ENCODE measurements at places on chromosomes 11 and 22.

DNA sequence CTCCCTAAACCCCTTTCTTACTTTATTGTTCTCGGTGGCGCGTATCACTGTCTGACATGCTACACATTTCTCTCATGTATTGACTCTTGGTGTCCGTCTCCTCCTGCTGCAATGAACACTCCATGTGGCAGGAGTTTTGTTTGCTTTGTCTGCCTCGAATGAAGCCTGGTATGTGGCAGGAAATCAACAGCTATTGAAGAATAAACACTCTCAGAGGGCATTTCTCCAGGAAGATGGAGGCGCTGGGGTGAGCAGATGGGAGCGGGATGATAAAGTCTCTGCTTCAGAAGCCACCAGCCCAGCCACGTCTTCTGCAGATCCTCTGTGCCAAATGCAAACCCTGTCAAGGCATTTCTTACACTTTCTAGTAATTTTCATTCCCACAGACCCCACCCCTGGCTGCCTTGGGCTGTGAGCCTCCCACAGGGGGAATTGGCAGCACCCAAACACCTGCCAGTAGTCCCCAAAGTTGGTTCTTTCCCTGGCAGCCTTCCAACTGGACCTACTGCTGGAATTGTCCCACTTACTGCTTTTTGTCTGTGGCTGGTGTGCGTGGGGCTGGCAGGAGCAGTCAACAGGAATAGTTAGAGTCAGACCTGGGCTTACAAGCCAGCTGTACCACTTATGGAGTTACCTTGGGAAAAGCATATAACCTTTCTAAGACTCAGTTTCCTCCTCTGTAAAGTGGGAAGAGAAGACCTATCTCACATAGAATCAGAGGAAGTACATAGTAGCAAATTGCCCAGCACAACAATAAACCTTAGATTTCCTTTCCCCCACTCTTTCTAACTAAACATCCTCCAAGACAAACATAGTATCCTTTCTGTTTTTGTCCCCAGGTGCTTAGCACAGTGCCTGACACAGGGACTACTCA lies 13.3 kb upstream of the IL10RA start:
- no peak for DNase-seq

DNA sequence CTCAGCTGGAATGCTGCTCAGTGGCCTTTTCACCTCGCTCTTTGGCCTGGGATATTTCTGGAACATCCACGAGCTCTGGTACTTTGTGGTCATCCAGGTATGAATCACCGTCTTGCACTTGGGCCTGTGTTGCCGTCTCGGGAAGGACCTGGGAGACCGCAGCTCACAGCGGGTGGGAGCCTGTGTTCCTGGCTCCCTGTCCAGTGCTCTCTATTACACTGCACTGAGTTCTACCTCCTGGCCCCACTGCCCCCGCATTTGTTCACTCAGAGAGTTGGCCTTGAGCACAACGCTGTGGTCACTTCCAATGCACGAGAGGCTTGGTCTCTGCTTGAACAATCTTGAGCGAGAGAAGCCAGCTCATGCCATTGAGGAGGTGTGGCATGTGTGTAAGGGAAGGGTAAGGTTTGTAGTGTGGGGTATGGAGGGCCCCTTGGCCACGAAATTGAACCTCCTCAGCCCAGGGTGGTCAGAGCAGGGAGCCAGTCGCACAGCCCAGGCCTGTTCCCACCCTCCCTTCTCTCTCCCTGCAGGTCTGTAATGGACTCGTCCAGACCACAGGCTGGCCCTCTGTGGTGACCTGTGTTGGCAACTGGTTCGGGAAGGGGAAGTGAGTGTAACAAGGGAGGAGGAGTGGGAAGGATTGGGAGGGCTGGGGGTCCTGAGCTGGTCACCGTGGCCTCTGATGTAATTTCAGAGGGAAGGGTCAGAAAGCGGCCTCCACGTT lies 16.2 kb downstream of the SLC37A2 start:
- DNase-seq, result no peak

- DNase-seq, result no peak
Measured at GRCh38 chr11:7642747-7643146, 30.6 kb downstream of the CYB5R2 start.

GRCh38 chr11:122107566-122107965 lies 8.4 kb downstream of the BLID start:
- DNase-seq, result no peak

- DNase-seq, result no peak
Measured at GRCh38 chr11:92393218-92393617, 168.6 kb downstream of the FAT3 start.

- peak; percentile 77 for DNase-seq
Measured at GRCh38 chr22:39446239-39446721, 10.5 kb upstream of the MGAT3 start.

DNA sequence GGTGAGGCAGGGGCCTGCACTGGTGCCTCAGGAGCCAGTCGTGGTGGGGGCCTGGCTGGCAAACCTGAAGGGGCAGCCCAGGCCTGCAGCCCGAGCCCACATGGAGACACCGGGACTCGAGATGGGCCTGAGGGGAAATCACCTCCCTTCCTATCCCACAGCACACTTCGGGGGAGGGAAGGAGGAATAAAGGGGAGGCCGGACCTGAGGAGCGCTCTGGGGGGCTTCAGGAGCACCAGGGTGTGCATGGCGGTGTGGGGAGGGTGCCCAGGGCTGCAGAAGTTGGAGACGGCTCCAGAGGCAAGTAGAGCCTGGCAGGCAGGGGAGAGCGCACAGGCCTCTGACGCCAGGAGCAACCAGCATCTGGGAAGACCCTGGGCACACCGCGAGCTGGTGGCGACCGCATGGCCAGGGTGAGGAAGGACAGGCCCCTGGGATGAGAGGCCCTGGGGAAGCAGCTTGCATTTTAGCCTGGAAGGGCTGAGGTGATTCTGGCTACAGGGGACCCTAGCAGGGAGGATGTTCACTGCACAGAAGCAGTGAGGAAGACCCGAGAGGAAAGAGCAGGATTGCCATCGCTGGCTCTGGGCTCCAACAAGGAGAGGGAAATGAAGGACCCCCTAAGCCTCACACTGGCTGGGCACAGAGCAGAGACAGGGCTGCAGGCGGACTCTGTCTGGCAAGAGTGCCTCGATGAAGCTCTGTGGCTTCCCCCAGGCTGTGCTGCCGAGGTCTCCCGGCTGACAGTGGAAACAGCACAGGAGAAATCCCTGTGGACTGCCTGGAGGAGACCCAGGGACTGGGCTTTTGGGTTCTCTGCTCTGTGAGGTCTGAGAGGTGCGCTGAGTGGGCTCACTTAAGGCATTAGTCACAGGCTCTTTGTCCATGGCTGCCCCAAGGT lies 457.7 kb downstream of the BRD1 start:
- no peak for DNase-seq

DNA sequence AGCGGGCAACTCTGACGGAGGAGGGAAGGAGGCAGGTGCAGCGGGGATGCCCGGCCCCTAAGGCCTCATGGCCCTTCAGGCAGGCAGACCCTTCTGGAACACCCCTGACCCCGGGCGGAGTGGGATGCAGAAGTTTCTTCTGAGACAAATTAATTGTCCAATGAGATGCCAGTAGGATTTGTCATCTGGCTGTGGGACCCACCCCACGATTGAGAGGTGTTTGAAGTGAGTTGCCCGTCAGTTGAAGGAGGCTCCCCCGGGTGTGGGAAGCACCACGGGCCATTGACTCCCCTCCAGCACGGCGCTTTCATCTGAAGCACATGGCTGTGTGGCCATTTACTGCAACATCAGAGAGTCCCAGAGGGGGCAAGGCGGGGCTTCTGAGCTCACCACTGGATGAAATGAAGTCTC lies 527.8 kb downstream of the BRD1 start:
- no peak for DNase-seq

- DNase-seq, result peak; percentile 12
Measured at GRCh38 chr22:47202819-47203553, 440.5 kb downstream of the TBC1D22A start.

DNA sequence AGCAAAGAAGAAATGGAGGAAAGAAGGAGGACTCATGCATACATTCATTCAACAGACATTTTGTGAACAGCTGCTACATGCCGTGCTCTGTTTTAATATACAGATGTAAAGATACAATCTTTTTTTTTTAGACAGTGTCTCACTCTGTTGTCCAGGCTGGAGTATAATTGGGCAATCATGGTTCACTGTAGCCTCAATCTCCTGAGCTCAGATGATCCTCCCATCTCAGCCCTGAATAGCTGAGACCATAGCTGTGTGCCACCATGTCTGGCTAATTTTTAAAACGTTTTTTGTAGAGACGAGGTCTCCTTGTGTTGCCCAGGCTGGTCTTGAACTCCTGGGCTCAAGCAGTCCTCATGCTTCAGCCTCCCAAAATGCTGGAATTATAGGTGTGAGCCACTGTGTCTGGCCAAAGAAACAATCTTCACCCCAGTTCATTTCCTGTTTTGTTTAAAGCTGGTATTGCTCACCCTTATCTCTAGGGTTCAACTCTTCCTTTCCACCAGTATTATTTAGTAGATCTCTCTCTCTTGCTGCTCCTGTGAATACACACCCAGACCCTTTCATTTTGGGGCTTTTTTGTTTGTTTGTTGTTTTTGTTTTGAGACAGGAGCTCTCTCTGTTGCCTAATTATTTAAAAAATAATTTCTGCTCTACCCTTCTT lies 69.8 kb downstream of the RNF169 start:
- DNase-seq, result no peak

GRCh38 chr11:1568441-1568911 lies 3.6 kb downstream of the DUSP8 start:
- no peak for DNase-seq

- DNase-seq, result no peak
Measured at GRCh38 chr11:13035711-13036110, 26.6 kb downstream of the RASSF10 start.

DNA sequence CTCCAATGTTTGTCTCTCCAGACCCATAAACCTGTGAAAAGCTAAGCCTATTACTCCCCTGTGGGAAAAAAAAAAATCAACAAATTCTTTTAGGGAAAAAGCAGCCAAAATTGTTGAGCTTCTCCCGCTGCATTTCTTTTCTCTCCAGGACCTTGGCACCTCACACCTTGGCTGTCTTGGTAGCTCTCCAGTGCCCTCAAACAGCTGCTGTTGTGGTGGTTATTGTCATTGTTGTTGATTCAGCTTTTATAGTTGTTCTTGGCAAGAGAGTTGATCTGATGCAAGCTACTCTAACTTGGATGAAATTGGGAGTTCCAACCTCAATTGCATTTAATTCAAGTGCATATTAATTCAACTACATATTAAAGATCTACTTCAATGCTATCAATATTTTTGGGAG lies 516.9 kb upstream of the LARGE1 start:
- DNase-seq, result no peak

- no peak for DNase-seq
Measured at GRCh38 chr11:38990139-38990538, 2392.1 kb upstream of the RAG2 start.

- no peak for DNase-seq
Measured at GRCh38 chr11:15176646-15177163, 62.0 kb downstream of the INSC start.

DNA sequence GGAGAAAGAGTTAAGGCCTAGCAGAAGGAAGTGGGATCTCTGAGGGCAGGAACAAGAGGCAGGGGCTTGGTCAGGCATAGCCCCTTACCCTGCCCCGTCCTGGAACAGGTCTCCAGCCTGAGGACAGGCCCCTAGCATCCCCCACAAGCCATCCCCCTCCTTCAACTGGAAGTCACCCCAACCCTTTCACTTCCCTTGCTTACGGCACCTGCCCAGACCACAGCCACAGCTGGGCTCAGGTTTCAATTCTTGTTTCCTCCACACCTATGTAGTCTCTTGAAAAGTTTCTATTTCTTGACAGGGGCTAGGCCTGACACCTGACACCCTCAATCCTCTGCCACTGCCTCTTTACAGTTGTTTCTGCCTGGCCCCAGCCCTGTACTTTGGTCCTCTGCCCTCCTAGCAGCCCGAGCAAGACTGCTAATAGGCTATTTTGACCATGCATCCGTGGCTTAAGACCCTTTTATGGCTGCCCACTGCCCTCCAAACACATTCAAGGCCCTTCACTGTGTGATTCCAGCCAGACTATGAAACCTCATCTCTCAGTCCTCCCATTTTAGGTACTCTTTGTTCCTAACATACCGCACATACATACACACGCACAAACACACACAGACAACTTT lies 10.9 kb upstream of the FCHSD2 start:
- DNase-seq, result peak; percentile 79

DNA sequence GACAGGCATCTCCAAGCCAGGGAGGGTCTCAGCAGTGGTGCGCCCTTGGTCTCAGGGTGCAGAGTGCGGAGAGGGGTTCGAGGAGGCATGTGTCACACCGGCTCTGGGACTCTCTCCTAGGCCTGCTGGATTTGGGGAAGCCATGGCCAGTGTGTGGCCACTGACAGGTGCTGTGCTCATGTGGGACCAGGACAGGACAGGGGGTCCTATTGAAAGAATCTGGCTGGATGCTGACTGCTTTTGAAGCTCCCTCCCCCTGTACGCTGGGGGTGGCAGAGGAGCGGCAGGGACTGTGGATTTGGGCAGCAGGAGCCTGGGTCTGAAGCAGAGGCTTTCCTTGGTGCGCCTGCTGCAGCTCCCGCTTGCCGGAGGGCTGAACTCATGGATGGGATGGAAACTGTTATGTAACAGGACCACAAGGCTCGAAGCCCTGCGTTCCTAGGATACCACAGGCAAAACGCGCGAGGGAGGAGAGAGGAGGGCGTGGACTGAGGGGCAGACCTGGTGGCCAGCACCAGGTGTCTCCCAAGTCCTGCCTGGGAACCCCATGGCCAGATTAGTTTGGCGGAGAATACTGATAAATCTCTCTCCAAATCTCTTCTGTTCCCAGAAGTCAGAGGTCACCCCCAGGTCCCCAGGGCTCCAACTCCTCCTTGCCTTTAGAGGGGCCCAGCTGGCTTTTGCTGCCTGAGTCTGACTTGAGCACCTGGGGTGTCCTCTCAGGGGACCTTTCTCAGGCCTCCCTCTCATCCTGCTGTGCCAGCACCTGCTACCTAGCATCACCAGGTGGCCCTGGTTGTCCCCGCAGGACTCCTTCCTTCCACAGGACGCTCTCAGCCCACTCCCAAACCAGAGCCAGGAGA lies 13.8 kb upstream of the TEF start:
- no peak for DNase-seq

DNA sequence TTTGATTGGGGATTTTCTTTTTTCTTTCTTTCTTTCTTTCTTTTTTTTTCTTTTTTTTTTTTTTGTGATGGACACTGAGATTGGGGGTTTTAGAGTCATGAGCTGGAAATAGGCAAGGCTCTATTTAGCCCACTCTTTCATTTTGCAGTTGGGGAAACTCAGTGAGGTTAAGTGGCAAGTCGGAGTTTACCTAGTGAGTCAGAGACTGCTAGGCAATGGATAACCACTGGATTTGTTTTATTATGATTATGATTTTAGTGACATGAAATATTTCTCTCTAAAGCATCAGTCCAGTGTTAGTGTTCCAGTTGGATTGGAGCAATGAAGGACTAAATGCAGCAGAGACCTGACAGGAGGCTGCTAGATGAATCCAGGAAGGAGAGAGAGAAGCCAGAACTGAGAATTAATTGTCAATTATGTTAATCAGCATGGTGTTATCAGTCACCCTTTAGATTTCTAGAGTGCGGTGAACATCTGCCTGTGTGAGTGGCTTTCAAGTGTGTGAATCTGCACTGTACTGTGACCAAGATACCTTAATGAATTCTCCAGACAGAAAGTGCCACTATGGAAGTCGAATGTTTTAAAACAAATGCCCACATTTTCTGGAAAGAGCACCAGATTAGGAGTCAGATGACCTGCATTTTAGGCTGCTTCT lies 10.9 kb downstream of the BMAL1 start:
- no peak for DNase-seq

GRCh38 chr22:44206330-44206645 lies 25.6 kb downstream of the PARVG start:
- no peak for DNase-seq
